Activated T-cell treated with anti-CD3 and anti-CD28 coated beads for 48 hours (primary cell): ENCODE measurements at places on chromosomes 5 and 9.

DNA sequence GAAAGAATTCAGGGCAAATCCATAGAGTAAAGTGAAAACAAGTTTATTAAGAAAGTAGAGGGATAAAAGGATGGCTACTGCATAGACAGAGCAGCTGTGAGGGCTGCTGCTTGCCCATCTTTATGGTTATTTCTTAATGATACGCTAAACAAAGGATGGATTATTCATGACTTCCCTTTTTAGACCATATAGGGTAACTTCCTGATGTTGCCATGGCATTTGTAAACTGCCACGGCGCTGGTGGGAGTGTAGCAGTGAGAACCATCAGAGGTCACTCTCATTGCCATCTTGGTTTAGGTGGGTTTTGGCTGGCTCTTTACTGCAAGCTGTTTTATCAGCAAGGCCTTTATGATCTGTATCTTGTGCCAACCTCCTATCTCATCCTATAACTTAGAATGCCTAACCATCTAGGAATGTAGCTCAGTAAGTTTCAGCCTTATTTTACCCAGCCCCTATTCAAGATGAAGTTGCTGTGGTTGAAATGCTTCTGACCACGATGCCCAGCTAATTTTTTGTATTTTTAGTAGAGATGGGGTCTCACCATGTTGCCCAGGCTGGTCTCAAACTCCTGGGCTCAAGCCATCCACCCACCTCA is 42.1 kb downstream of the RFK start:
- DNase-seq = no peak

GRCh38 chr5:153088538-153088937 is 401.9 kb upstream of the GRIA1 start:
- DNase-seq = no peak

DNA sequence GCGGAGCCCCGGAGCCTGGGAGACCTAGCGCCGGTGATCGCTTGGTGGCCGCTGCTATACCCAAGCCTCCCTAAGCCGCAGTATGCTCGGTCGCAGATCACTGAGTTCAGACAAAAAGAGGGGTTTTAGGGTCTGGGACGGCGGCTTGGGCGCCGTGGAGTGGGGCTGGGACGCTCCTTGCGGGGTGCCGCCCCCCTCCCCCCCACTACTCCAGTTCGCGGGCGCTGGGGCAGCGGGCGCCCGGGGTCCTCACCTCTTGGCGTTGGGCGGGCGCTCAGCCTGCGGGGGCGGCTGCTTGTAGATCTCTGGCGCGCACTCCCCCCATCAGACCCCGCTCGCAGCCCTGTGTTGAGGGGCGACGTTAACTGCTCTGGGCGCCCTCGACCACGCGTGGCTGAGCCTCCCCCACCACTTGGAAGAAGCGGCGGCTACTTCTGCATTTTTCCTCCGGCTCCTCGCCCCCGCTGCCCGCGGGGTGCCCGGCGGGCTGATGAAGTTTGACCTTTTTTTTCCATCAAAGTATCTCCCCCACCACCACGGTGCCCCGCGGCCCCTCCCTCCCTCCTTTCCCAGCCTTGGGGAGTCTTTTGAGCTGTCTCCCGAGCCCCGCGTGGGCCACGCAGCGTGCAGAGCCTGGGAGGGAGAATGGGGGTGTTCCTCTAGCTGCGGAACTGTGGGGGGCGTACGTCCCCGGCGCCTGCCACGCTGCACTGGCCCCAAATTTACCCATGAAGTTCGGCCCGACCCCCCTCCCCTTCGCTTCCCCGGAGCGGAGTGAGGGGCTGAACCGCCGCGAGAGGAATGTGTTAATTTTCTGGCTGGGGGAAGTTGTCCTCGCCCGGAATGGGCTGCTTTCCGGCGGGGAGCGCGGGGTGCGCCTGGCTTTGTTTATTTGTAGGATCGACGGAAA is 1.2 kb downstream of the CXXC5 start:
- DNase-seq = no peak

DNA sequence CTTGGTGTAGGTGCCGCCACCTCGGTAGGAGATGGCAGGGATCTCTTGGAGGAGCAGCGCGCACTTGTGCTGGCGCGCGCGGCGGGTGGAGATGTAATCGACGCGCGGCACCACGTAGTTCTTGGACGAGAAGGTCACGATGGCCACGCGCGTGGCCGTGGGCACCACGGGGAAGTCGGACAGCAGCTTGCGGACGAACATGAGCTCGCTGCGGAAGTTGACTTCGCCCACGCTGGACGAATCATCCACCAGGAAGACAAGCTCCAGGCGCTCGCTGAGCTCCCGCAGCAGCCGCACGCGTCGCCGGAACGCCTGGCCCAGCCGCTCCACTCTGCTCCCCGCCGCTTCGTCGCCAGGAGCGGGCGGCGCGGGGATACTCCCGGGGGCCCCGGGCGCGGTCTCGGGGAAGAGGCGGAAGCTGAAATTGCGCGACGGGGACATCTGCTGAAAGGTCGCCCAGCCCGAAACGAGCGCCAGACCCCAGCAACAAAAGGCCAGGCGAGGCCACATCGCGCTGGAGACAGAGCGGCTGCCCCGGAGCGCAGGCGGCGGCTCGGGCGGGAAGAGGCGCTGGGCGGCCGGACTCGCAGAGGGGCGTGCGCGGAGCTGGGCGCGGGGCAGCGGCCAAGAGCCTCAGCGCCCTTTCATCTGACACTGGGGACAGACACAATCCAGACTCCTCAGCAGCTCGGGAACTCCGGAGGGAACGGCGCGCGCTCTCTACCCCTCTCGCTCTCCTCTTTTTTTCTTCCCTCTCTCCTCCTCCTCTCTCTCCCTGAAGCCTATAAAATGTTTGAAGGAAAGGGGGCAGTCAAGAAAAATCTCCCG is at the start of gene SVEP1:
Gene SVEP1, minus strand, starts transcription at position 708 of the 828 bp plus-strand sequence. Its CDS starts 198 bp downstream, at position 510.
- DNase-seq = no peak

- DNase-seq = no peak
Observed at GRCh38 chr9:4421847-4422246, 68.4 kb upstream of the SLC1A1 start.

DNA sequence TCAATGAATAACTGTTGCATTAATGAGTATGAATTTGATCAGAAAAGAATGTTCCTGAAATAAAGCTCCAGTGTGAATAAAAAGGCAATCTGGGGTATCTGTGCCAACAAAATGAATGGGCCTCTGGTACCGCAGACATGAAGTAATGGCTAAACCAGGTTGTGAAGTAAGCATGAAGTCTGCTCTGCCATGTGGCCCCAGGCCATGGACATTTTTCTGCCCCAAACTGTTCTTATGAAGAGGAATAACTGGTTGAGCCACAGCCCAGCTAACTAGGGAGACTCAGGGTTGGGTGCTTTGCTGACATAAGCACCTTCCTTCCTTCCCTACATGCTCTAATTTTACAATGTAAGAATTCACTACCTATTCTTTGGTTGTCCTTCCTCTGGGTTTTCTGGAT is 147.4 kb upstream of the LRRTM2 start:
- no peak for DNase-seq

- DNase-seq = no peak
Observed at GRCh38 chr5:139251281-139251687, 42.3 kb upstream of the MATR3 start.

- DNase-seq = no peak
Observed at GRCh38 chr5:144405991-144406390, 235.3 kb downstream of the KCTD16 start.

DNA sequence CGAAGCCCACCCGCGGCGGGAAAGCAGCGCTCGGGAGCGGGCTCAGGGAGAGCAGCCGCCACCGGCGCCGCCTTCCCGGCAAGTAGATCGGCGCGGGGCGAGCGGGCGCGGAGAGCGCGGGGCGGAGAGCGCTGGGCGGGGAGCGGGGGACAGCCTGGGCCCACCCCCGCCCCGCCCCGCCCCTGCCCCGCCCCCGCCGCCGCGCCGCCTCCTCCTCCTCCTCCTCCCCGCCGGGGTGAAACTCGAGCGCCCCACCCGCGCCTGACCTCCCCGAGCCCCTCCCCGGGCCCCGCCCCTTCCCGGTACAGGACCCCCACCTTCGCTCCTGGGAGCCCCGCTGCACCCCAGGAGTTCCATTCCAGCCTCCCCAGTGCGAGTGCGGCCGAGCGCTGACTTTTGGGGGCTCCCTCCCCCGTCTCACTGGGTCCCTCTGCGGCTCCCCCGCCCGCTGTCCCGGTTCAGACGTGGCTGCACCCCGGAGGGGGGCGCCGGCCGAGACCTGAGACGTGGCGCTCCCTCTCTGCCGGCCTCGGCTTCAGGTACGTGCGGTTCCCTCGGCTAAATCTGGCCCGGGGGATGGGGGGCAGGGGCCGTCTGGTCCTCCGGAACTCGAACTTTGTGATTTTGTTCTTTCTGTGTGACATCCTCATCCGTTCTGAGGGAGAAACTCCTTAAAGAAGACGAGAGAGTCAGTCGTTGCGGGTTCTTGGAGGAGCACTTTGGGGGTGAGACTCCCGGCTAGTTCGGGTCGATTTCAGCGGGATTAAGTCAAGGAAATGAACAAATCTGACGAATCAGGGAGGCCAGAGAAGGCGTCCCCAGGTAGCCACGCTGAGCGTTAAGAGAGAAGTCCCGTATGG is at the start of gene SEMA5A:
Gene SEMA5A, minus strand, starts transcription at position 84 of the 860 bp plus-strand sequence. CDS start 166,129 bp downstream, outside the sequence.
- no peak for DNase-seq

- no peak for DNase-seq
Observed at GRCh38 chr5:93461756-93462155, 119.3 kb downstream of the NR2F1-AS1 start.

DNA sequence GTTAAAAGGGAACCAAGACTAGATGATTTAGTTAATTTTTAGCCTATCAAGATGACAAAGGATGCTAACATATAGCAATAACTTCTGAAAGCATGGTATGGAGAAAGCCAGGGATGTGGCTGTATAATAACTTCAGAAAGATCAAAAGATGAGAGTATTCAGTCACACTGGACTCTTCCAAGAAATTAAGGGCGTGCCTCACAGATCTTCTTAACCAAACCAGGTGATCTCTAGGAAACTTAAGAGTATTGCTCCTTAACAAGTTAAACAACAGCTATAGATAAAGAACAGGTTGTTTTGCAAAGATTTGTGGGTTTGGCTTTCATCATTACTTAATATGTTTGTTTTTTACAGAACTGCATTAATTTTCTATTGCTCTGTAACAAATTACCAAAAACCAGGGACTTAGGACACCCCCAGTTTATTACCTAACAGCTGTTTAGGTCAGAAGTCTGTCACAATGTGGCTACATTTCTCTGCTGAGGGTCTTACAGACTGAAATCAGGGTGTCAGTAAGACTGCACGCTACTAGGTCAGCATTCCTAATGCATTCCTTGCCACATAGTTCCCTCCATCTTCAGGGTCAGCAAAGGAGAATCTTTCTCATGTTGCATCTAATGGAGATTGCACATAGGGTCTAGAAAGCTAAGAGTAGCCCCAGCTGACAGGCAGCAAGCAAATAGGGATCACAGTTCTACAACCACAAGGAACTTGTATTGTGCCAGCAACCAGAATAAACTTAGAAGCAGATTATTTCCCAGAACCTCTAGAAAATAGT is 113.8 kb downstream of the WDR70 start:
- no peak for DNase-seq

- no peak for DNase-seq
Observed at GRCh38 chr9:1879501-1879900, 135.6 kb upstream of the SMARCA2 start.

GRCh38 chr9:19130436-19130835 is 3.1 kb upstream of the PLIN2 start:
- no peak for DNase-seq

GRCh38 chr9:114382699-114383520 is 4.9 kb downstream of the AKNA start:
- DNase-seq = peak; percentile 67

GRCh38 chr5:178319541-178320041 is 87.0 kb upstream of the PHYKPL start:
- DNase-seq = no peak

- DNase-seq = no peak
Observed at GRCh38 chr5:44619875-44620610, 188.7 kb upstream of the MRPS30 start.

DNA sequence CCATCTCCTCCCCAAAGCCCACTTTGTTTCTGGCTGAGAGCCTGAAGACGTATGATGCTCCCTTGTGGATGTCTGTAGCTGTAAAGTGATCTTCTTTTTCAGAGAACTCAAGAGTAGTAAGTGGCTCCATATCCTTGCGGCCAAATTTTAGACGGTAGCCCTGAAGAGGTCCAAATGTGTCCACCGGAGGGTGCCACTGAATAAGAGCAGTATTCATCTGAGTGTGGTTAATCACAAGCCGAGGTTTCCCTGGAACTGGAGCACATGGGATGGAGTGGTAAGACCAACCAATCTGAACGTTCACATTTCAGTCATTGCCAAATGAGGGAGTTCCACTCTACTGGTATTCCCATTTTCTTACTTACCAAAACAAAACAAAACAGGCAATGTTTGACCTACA is 686.5 kb upstream of the DMAC1 start:
- no peak for DNase-seq

DNA sequence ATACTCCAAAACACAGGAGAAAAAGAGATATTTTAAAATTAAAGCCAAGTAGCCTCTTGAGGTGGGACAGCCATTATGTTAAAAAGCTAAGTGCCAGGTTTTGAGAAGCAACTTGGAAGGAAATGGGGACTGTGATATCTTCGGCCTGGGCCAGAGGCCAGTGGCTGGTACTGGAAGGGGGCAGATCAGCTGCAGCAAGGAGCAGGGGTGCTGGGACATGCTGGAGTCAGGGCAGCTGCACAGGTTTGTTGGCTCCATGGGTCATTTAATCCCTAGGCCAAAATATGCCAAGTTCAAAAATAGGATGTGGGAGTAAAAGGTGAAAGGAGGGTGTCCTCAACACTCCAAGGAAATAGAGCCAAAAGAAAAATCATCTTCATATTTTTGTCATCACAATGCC is 30.0 kb downstream of the ADRB2 start:
- DNase-seq = no peak

GRCh38 chr9:129336601-129337331 is 158.7 kb upstream of the IER5L start:
- DNase-seq = peak; percentile 12

- no peak for DNase-seq
Observed at GRCh38 chr9:22119522-22120158, 110.5 kb upstream of the CDKN2B start.

DNA sequence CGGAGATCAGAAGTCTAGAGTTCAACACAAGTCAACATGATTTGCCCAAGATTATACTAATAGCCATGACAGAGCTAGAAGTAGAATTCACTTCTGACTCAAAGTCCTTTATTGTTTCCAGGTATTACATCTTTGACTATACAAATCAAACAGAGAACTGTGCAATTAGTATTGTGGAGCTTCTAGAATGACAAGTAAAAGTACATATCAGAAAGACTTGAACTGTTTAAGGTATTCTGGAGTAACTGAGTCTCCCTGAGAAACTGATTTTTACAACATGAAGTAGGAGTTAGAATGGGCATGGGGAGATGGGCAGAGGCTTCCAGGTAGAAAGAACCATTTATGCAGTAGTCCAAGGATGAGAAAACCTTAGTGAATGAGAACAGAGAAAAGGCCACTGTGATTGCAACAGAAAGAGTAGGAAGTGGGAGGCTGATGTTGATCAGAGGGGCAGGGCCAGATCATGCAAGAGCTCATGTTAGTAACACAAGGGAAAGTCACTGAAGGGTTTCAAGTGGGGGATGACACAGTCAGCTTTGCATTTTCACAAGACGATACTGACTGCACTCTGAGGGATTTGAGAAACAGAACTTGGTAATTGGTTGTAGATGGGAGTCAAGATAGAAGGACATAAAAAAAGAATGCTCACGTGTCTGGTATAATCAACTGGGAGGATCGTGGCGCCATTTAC is 280.7 kb downstream of the RFX3 start:
- DNase-seq = peak; percentile 3

GRCh38 chr9:136342181-136343120 is 15.1 kb downstream of the GPSM1 start:
- peak; percentile 73 for DNase-seq

- DNase-seq = no peak
Observed at GRCh38 chr9:9246726-9247125, 1366.1 kb downstream of the PTPRD start.

GRCh38 chr9:93859431-93860215 is 95.5 kb downstream of the BARX1 start:
- DNase-seq = no peak
